Activated naive CD8-positive, alpha-beta T cell treated with anti-CD3 and anti-CD28 coated beads, Interleukin-2, amount 50 U/mL, for 16 hours (primary cell): ENCODE measurements at places on chromosomes 7 and 10.
A peak's percentile ranks its signal among the peaks of the same experiment; 100 is the strongest.

- DNase-seq = no peak
Measured at GRCh38 chr7:3493499-3493898, 192.4 kb downstream of the SDK1 start.

DNA sequence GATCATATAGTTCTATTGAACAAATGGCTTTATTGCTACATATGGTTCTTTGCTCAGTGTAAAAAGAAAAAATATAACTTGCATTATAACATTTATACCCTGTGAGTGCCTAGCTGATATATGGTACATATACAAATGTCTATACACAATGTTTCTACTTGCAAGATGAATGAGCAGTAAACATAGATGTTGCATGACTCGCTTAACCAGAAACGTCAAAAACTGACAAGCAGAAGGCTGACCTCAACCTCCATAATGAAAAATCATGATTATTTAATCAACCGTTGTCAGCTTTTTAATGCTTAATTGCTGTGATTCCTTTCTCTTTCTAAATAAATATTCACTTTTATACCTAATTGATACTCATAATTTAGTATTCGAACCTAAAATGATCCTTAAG lies 183.3 kb downstream of the PTN start:
- DNase-seq = no peak

- DNase-seq = no peak
Measured at GRCh38 chr7:35241884-35242283, 12.0 kb downstream of the TBX20 start.

- peak; percentile 38 for DNase-seq
Measured at GRCh38 chr10:63268798-63269503, 135.8 kb downstream of the NRBF2 start.

- DNase-seq = no peak
Measured at GRCh38 chr7:35571611-35572240, 123.2 kb downstream of the HERPUD2 start.

- no peak for DNase-seq
Measured at GRCh38 chr10:101464599-101464998, 110.6 kb downstream of the BTRC start.

GRCh38 chr7:31432176-31432575 lies 81.7 kb upstream of the ITPRID1 start:
- DNase-seq = no peak

- no peak for DNase-seq
Measured at GRCh38 chr10:101063050-101063525, 1.3 kb downstream of the KAZALD1 start.

DNA sequence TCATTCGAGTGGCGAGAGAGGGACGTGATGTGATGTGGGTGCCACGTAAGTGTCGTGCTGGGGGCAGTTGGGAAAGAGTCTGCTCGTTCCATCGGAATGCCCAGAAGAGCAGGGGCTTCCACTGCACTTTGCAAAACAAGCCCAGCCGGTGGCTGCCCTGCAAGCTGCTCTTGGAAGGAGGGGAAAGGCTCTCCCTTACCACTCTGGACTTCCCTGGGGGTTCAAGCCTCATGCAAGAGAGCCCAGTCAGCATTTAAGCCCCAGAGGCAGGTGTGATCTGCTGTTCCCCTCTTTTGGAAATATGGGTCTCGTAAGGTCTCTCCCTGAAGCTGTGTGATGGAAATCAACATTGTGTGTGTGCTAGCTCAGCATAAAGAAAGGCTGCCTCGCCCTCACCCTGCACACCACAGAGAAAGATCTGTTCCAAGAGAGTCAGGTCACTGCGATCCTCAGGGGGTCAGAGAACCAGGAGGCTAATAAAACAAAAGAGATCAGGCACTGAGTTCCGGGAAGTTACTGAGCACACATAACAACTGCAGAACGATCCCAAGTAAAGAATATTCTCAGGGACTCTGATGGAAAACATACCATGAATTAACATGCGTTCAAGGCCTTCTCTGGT lies 212.5 kb downstream of the ADAM12 start:
- no peak for DNase-seq

DNA sequence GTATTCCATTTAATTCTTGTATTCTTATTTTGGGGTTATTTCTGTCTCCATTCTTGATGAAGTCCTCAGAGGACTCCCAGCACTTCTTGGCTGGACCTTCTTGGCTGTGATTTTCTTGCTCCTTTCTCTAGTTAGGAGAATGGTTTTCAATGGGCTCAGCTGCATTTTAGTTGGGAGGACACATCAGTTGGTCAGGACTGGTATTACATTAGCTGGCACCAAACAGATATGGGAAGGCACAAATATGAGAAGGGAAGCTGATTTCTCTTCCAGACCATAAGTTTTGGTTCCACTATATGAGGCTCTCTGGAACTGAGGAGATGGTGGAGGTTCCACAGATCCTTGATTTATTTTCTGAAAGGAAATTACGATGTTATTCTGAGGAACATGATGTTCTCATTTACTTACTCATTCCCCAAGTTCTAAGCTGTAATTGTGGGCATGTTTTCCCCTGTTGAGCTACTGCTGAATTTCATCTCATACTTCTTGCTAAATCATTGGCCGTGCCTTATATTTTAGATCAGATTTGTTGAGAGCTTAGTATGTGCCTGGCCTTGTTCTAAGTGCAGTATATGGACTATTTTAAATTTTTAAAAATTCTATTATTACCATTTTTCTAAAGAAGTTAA lies 261.0 kb downstream of the THSD7A start:
- DNase-seq = no peak

GRCh38 chr10:13219685-13220670 lies 14.2 kb downstream of the UCMA start:
- no peak for DNase-seq

DNA sequence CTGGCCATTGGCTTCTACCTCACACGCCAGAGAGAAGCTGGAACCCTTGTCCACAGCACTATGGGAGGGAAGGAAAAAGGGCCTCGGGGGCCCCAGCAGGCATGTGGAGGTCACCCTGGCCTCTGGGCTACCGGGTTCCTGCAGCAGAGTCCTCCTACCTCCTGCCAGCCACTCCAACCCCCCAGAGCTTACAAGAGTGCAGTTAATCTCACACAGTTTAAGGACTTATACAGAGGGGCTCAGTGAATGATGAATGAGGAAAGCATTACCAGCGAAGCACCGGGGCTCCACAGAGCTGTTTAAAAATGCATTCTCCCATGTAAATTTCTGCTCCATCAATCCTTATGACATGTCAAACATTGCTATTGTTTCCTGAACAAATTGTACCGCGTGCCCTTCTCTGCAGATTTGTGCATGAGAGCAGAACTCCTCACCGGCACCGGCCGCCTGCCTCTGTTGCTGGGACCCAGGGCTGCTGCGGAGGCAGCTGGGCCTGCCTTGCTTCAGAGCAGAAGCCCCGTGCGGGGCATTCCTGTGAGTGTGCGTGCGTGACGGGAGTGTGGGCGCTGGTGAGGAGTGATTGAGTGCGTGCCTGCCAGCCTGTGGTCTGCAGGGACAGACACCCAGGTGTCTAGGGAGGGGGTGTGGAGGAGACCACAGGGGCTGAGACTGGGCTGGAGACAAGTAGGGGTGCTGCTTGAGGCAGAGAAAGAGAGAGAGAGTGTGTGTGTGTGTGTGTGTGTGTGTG lies 52.8 kb downstream of the C10orf105 start:
- DNase-seq = no peak

GRCh38 chr10:87541114-87541513 lies 36.4 kb downstream of the MINPP1 start:
- DNase-seq = no peak

DNA sequence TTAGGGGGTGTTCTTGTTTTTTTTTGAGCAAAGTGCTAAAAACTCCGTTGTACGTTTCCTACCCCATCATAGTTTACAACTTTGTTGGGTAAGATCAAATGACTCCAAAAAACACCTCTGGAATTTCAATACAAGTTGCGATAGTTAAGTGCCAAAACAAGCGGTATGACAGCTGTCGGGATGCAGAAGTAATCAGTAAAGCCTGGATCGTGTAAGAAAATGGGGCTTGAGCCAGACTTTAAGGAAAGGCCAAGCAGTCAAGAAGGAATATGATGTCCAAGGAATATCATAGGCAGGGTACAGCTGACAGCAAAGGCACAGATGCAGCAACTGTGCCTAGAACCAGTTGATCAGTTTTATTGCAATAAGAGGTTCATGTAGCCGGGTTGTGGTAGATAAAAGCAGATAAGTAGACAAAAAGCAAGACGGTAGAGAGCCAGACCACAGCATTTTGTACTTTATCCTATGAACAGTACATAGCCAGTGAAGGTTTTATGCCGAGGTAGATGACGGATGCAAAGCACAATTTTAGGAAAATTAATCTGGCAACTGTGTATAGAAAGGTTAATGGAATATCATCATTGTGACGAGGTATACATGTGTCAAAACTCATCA lies 45.5 kb downstream of the UBE2H start:
- no peak for DNase-seq

DNA sequence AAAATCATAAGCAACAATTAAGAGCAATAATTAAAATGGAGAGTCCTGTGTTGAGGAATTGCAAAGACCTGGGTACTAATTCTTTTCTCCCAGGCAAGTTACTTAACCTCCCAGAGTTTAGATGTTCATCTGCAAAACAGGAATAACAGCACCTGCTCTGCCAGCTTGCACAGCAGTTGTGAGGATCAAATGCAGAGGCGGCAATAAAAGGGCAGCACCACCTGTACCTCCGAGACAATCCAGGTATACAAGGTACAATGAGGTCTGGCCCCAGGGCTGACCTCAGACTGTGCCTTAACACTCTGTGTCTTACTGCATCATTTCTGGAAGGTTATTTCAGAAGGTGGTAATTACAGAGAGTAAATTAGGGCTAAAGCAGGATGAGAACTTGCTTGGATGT lies 14.5 kb upstream of the FAM204A start:
- no peak for DNase-seq

- DNase-seq = no peak
Measured at GRCh38 chr7:68576366-68576765, 1021.9 kb upstream of the AUTS2 start.

- no peak for DNase-seq
Measured at GRCh38 chr10:5596611-5597341, 69.6 kb downstream of the ASB13 start.

- no peak for DNase-seq
Measured at GRCh38 chr7:21336743-21337142, 91.1 kb upstream of the SP4 start.

DNA sequence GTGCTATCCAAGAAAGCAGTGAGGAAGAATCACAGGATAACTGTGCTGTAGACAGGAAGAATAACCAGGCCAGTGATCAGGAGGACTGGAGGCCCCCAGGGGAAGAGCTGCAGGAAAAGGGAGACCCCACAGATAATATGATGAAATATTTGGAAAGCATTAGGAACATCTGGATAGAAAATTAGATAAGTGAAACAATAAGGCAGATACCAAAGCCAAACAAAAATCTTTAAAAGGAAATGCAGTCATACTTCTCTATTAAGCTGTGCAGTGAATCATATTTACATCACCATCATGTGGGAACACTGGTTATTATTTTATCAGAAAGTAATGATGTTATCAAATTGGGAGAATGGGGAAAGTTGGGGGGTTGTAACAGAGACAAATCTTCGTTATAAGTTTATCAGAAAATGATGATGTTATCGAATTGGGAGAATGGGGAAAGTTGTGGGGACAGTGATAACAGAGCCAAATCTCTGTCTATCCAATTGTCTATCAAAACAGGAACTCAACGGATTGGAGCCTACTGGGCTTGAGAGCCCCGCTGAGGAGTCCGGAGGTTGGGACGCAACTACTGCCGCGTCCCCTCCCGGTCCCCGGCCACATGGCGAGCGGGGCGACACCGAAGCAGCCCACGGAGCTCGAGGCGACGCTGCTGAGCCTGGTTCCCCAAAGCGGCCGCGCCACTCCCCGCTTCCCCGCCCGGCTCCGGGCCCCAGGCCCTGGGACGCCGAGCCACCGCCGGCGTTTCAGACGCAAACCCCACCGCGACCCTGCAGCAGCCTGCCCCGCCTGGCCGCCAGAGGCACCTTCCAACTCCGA lies 14.0 kb upstream of the RALA start:
- DNase-seq = no peak

GRCh38 chr7:36683695-36684357 lies 40.5 kb downstream of the AOAH start:
- DNase-seq = no peak

- no peak for DNase-seq
Measured at GRCh38 chr7:47435889-47436312, 146.0 kb downstream of the TNS3 start.

DNA sequence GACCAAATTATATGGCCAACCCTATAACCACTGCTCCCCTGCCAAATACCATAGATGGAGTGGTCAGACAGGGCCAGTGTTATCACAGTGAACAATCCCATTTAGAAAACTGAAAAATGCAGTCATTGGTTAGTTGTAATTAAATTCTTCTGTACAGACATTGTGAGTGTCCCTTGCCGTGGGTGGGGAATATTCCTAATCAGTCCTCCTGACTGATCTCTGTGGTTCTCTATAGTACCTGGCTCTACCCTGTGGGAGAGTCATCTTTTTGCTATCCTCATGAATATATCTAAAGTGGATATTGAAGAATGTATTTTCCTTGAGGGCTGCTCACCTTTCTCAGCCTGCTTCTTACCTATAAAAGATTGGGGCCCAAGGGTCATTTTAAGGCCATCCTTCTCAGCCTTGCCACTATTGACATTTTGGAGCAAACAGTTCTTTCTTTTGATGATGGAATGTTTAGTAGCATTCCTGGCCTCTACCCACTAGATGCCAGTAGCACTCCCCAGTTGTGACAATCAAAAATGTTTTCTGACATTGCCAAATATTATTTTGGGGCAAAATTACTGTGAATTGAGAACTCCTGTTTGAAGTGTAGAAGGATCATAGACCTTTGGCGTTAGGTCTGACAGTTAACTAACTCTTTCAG lies 110.2 kb downstream of the MAPK8 start:
- DNase-seq = no peak

DNA sequence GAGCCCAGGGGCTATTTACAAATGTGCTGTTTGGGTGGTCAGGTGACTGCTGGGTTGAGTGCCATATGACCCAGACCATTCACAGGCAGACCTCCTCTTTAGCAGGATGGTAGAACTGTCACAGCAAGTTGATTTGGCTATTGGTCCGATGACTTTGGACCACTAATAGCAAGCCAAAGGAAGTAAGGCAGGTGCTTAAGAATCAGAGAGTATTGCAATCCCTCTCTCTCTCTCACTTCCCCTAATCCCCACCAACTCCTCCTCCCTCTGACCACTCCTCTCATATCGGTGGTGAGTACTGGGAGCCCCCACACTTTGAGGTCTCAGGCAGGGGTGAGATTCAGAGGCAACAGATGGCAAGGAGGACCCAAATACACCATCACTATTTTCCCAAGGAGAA lies 165.3 kb downstream of the TRIL start:
- DNase-seq = no peak

DNA sequence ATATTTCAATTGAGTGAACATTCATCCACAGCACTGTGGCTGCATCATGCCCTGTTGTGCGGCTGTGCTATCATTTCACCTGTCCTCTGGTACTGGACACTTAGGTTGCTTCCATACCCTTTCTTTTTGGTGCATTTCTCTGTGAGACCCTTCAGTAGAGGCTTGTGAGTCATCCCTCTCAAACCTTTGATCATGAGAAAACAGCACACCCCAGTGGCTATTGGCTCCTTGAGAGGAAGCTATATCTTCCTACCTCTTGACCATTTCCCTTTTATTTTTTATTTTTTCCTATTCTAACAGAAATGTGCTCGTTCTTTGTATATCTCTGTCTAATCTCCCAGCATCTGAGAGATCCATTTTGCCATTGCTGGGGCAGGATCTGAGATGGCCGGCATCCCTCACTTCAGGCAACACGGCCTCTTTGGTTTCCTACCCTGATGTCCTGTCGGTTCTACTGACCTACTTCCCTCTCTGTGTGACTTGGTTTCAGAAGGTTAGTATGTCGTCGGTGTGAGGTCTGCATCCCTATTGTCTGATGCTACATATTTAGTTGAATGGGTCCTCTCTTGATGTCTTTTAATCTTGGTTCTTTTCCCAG lies 23.8 kb upstream of the PIK3AP1 start:
- no peak for DNase-seq

- no peak for DNase-seq
Measured at GRCh38 chr10:31702005-31702404, 226.6 kb downstream of the ARHGAP12 start.
